Fibroblast of upper back skin (primary cell): ENCODE measurements at places on chromosomes 2 and 18.

- DNase-seq, result no peak
Observed at GRCh38 chr2:127721978-127722355, 20.7 kb downstream of the SFT2D3 start.

DNA sequence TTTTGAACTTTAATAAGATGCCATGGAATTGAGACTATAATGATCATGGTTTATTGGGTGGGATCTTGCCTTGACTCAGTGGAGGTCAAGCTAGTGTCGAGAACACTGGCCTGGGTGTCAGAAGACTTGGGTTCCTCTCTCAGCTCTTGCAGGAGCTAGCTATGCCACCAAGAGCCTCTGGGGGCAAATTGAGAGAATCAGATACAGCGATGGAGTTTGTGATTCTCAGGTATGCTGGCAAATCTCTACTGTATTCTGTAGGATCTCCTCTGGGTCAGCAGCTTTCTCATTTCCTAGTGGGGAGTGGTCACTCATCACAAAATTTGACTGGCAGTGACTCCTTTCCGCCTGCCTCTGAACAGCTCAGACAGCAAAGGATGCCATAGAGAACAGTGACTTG lies 477.0 kb downstream of the RNF144A start:
- DNase-seq, result no peak

- DNase-seq, result peak; percentile 4
Observed at GRCh38 chr2:38797250-38797676, 19.3 kb downstream of the GEMIN6 start.

DNA sequence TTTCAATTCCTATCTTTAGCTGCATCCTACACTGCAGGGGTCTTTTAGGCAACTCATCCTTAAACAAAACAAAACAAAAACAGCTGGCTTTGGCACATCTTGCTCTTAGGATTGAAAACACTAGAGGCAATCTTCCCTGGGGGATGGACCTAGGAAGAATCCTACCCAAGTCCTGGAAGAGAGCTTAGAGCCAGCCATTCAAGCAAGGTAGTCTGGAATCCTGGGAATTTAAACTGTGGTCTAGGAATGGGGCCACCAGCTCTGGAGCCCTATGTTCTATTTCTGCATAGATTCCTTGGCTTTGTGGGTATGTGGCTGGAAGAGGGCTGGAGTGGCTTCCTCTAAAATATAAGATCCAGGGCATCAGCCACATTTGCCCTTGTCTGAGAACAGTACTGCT lies 27.7 kb downstream of the MYL1 start:
- DNase-seq, result no peak

DNA sequence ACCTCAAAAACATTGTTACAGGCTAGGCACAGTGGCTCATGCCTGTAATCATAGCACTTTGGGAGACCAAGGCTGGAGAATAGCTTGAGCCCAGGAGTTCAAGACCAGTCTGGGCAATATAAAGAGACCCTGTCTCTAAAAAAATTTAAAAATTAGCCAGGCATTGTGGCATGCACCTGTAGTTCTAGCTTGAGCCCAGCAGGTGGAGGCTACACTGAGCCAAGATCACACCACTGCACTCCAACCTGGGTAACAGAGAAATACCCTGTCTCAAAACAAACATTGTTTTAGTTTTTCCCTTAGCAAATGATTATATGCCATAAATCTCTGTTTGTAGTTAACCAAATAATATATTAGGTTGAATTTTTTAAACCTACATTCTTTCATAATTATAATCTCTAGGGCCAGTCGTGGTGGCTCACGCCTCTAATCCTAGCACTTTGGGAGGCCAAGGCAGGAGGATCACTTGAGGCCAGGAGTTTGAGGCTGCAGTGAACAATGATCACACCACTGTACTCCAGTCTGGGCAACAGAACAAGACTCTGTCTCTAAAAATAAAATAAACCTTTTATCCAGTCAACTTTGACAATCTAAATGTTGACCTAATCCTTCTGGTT lies 13.3 kb upstream of the CYP20A1 start:
- DNase-seq, result peak; percentile 12

DNA sequence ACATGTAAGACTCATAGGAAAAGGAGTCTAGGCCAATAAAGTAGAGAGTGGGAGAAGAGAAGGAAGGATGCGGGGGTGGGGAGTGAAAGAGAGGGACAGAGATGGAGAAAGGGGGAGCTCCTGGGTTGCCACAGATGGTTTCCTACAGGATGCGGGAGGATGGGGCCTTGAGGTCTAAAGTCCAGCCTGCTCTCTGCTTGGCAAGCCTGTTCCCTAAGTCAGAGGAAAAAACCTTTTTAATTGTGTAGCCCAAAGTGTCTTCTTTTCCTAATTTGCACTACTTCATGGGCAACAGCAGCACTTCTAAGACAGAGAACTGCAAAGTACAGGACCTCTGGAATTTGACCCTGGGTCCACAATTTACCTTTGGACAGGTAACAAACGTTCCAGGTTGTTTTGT lies 1.4 kb upstream of the FAM110C start:
- no peak for DNase-seq

GRCh38 chr2:45483997-45484396 lies 127.1 kb downstream of the SRBD1 start:
- DNase-seq, result no peak

GRCh38 chr2:17580319-17580715 lies 39.8 kb downstream of the VSNL1 start:
- no peak for DNase-seq

GRCh38 chr2:160367887-160368286 lies 125.7 kb downstream of the RBMS1 start:
- DNase-seq, result peak; percentile 98

DNA sequence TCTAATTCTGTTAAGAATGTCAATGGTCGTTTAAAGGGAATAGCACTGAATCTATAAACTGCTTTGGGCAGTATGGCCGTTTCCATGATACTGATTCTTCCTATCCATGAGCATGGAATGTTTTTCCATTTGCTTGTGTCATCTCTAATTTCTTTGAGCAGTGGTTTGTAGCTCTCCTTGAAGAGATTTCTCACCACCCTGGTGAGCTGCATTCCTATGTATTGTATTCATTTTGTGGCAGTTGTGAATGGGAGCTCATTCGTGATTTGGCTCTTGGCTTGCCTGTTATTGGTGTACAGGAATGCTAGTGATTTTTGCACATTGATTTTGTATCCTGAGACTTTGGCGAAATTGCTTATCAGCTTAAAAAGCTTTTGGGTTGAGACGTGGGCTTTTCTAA lies 38.3 kb upstream of the WDR75 start:
- DNase-seq, result peak; percentile 80

- DNase-seq, result peak; percentile 77
Observed at GRCh38 chr2:8119782-8120505, 561.9 kb upstream of the ID2 start.

DNA sequence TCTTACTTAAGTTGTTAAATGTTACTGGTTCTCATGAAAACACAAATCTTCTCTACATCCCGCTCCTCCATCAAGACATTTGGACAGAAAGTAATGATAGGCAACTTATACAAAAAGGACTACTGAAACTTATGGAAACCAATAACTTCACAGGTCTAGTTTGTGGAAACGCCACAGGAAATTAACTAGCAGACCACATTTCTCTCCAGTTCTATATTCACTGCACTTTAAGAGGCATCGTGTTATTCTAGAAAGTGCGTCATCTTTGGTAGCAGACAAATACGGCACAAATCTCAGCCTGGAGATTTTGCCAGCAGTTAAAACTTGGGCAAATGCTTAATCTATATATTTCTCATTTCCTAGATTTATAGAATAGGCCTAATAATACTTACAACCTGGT lies 164.3 kb downstream of the EPHA4 start:
- DNase-seq, result no peak

DNA sequence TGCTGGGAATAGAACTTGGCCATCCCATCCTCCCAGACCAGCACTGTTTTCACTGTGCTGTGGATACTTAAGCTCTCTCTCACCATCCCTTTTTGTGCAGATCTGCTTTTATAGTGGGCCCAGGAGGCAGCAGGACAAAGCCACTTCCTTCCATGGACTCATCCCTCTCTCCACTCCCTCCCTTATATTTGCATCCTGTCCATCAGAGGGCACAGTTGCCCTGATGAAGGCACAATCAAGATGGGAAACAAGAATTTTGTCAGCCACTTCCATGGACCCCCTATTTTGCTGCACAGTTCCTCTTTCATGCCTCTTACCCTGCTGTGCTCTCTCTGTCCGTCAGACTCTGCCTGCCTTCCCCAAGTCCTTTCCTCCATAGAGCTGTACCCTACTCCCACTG lies 338.7 kb downstream of the HRH4 start:
- no peak for DNase-seq

- peak; percentile 69 for DNase-seq
Observed at GRCh38 chr2:101704046-101704466, 6.5 kb downstream of the MAP4K4 start.

DNA sequence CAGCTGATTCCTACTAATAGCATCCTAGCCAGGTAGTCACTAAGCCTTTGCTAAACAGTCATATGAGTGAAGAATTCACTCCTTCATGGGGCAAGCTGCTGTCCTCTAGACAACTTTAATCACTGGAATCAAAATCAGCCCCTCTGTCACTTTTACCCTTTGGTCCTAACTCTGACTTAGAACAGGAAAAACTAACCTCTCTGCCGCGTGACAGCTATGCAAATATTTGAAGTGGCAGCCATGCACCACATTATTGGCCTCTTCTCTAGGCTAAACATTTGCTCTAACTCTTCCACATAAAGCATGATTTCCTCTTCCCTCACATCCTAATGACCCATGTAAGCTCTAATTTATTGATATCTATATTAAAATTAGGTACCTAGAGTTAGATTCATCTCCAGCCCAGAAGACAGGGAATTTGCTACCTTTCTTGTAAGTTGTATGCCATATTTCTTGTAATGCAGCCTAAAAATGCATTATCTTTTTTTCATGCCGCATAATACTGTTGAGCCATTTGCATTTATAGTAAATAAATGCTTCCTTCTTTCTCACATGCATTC lies 12.8 kb upstream of the ONECUT2 start:
- no peak for DNase-seq

GRCh38 chr2:67309281-67309680 lies 87.9 kb upstream of the ETAA1 start:
- DNase-seq, result no peak

DNA sequence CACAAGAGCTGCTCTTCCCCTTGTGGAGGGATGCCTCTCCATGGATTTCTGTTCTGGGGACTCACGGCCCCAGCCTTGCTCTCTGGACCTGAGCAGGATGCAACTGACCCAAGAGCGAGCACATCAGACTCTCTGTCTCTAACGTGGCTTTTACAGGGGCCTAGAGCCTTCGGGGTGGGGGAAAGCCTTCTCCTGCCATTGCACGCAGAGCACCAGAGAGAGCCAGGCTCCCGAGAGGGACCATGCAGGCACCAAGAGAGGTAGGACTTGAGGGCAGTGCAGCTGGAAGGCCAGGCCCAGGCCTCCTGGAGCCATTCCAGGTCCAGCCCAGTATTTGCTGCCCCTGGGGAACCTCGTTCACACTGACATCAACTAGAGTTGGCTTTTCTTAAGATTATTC lies 475.6 kb upstream of the MYT1L start:
- DNase-seq, result no peak

GRCh38 chr2:233063269-233063975 lies 3.3 kb downstream of the INPP5D start:
- DNase-seq, result no peak

- DNase-seq, result no peak
Observed at GRCh38 chr2:147800316-147800715, 44.5 kb upstream of the ACVR2A start.

GRCh38 chr2:219109471-219109870 lies 48.8 kb upstream of the IHH start:
- DNase-seq, result no peak

- DNase-seq, result no peak
Observed at GRCh38 chr2:73640511-73640911, 1.7 kb downstream of the NAT8 start.

GRCh38 chr2:47058003-47058931 lies 96.8 kb downstream of the STPG4 start:
- DNase-seq, result peak; percentile 54

- peak; percentile 77 for DNase-seq
Observed at GRCh38 chr2:176126929-176127773, 2.4 kb upstream of the HOXD8 start.

GRCh38 chr2:211329882-211330281 lies 773.5 kb downstream of the CPS1 start:
- no peak for DNase-seq

DNA sequence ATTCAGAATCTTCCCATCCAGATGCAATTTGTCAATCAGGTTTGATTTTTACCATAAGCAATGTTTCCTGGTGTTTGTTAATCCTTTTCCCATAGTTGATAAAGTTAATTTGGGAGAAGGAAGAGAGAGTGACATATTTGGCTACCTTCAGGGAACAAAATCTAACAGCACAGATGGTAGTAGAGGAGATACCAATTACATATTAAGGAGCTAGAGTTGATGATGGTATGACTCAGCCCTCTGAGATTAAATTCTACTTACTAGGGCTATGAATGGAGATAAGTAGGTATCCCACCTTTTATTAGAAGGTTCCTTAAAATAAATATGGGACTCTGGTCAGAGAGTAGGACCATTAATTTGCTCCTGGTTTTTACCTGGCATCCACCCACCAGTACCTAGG lies 139.7 kb downstream of the EHBP1 start:
- no peak for DNase-seq

DNA sequence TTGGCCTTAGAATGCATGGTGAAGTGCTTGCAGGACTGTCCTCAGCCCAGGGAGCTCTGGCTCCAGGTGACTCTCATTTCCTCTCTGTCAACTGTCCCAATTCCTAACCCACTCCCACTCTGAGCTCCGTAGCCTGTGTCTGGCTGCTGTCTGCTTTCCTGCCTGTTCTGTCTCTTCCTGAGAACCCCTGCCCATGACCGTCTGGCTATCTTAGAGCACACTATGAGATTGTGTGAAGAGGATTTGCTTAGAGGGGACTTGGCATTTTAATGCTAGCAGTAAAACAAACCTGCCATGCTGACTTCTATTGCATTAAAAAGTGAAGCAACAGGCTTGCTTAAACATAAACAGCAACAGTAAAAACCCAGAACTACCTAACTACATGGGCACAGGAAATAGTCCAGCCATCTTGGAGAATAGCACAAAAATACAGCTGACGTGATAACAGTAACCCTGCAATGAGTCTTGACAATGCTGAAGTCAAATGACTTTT lies 234.7 kb downstream of the PRKCE start:
- DNase-seq, result no peak

- DNase-seq, result no peak
Observed at GRCh38 chr18:79982736-79983135, 5.6 kb downstream of the TXNL4A start.

DNA sequence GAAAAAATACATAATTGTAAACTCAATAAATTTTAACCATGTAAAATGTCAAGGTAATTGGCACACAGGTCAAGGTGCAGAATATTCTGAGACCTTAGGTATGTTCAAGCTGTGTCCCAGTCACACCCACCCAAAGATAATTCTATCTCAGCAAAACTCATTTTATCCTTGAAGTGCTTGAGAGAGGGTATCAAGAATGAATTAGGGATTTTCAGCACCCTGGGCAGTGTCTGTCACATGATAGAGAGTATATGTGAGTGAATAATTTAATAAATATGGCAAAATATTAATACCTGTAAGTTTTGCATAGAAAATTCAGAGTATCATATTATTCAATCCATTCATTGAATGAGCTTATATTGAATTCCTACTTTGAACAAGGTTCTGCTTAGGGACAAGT lies 567.9 kb downstream of the FBXO15 start:
- no peak for DNase-seq

- DNase-seq, result peak; percentile 75
Observed at GRCh38 chr2:119253114-119253702, 29.6 kb downstream of the STEAP3 start.

GRCh38 chr2:177355874-177356273 lies 36.7 kb upstream of the AGPS start:
- DNase-seq, result peak; percentile 57
